Activated CD4-positive, CD25-positive, alpha-beta regulatory T cell treated with anti-CD3 and anti-CD28 coated beads, Interleukin-2, amount 50 U/mL, for 24 hours (primary cell): ENCODE measurements at places on chromosomes 5 and 9.

- no peak for ATAC-seq
Observed at GRCh38 chr9:33795819-33796218, 458 bp downstream of the PRSS3 start.

DNA sequence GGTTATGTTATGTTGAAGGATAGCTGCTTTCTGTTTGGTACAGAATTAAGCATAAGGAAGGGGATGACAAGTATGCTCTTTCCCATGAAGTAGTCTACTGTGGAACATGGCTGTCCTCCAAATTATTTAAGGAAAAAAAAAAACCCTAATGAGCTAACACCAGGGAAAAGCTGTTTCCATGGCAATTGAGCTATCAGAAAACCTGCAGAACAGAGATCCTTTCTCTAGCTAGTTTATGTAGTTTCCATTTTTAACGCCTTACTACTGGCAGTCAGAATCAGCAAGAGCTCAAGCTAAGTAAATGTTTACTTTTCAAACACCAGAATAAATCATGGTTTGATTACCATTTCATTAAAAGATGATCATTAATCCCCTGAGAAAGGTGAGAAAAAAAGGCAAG lies 287.4 kb upstream of the TARS1 start:
- ATAC-seq: no peak

- peak; percentile 55 for ATAC-seq
Observed at GRCh38 chr5:108728566-108729241, 19.0 kb upstream of the FER start.

DNA sequence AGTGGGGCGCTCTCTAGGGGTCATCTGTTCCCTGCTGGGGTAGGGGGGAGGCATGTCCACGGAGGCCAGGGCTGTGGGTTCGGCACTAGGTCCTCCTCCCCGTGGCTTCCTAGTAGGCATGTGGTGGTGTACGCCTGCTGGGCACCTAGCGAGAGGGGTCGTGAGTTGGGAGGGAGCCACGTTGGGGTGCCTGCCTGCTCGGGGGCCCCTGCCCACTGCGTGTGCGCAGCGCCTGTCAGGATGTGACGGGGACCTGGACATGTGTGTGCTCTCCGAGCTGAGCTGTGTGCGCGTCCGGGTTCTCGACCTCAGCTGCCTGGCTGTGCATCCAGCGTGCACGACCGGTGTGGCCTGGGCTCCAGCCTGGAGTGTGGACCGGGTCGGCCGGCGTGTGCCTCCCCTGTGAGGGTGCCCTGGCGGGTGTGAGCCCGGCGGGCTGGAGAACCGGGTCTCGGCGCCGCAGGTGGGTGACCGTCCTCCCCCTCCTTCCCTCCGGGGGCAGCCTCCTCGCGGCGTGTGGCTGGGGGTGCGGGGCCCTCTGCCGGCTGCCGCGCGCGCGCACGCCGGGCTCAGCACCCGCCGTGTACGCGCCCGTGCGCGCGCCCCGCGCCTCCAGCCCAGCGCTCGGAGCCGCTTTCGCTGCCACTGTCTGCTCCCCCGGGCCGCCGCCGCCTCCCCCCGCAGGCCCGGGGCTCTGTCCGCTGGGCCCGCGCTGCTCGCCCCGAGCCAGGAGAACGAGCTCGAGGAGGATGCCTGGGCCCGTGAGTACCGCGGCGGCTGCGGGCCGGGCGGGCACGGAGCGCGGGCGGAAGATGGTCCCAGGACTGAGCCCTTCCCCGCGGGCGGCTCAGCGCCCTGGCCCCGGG lies at the start of gene PRR7:
Gene PRR7, plus strand, starts transcription at position 615 of the 866 bp plus-strand sequence. CDS start 8,254 bp downstream, outside the sequence.
- ATAC-seq: peak; percentile 58

- ATAC-seq: no peak
Observed at GRCh38 chr9:130182381-130182909, 10.2 kb downstream of the NCS1 start.

DNA sequence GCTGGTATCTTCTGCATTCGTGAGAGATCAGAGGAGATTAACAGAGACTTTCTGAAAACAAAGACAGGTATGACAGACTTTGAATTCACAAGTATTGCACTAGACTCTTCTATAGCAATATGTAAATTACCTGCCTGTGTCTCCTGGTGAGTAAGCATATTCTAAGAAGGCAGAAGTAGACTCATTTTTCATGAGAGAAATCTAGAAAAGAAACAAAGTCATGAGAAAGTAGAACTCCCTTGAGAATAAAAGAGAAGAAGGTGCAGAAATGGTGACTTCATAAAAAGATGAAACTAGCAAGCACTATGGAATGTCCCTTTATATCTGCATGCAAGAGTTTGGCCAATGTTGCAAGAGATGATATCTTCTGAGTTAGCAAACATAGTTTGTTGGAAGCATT lies 419.8 kb downstream of the DMRT2 start:
- peak; percentile 51 for ATAC-seq

DNA sequence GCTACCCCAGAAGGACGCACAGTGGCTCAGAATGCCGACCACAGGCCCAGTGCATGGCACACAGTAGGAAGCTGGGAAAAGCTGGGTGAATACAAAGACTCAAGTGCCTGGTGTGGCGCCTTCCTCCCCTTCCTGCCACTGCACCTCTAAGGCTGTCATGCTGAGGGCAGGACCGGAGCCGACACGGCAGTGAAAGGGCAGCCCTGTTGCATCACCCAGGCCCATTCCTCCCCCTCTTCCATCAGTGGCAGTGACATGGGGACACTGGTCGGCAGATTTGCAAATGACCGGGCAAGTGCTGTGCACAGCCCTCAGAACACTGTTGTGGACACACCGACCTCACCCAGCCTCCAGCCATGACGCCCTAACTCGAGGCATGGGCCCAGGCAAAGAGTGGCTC lies 84.0 kb downstream of the STK10 start:
- ATAC-seq: no peak

GRCh38 chr5:148425808-148426207 lies 42.0 kb downstream of the FBXO38 start:
- no peak for ATAC-seq

DNA sequence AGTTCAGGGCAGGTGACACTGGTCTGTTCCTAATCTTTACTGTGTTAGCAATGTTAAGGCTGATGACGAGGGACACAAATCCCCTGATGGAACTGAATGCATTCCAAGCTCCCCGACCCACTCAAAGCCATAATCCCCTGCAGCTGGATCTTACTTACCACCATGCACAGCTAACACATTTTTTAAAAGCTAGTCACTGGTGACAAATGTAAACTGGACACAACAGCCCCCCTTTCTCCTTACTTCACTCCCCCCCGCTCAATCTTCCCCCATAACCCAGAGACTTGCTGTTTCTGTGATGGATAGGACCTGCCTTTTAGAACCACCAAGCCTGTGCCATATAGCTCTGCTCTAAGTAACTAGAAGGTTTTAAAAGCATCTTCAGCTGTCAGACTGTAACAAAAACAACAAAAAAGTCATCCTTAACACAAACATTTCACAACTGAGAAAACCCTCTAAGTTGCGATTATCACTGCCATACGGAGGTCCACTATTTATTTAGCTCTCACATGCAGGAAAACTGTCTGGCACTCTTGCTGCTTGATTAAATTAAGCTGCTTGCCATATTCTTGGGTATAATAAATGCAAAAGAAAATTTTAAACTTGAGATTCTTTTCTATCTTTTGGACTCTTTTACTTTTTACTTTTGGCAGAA lies 44.4 kb downstream of the BNC2 start:
- no peak for ATAC-seq

DNA sequence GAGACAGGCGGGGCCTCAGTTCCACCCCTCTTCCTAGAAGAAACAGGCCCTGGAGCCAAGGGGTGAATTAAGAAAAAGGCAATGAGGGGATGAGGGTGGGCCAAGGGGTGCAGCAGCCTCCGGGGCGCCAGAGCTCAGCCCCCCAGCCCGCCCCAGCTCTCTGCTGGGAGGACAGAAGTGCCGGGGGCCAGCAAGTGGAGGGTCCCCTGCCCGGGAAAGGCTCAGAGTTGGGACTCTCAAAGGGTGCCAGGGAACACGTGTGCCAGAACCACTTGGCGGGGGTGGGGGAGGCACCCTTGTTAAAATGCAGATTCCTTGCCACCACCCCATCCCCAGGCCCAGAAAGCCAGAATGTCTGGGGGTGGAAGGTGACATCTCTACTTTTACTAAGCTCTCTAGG lies 67.6 kb upstream of the BARHL1 start:
- no peak for ATAC-seq

DNA sequence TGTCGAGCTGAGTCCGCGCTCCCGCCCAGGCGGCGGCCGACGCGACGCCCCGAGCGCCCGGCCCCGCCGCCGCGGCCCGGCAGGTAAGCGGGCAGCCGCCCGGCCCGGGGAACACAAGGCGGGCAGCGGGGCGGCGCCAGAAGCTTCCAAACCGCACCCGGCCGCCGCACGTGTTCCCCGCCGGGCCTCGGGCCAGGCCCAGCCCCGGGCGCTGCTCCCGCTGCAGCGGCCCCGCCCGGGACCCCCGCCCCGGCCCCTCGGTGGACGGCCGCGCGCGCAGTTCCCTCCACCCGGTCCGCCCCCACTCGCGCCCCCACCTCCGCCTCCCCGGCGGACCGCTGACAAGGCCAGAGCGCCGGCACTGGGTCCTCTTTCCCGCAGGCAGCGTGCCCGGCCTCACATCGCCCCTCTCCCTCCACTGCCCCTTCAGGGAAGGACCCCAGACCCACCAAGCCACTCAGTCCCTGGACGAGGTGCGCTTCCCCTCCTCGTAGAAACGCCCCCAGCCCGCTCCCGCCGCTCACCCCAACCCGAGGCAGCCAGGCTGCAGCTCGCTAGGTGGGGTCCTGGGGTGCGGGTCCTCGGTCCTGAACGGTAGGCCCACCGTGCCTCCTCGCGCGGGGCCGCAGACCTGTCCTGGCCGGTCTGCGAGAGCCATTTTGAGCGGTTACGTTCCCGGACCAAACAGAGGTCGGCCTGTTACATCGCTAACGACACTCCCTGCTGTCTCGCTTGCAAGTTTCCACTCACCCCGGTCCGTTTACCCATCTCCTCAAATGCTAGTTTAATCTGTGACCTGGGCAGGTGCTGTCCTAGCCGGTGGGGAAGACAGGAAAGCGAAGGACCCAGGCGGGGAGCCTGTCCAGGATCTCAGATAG lies 475 bp downstream of the WDR5 start:
- peak; percentile 18 for ATAC-seq

GRCh38 chr5:177162379-177162778 lies 28.8 kb downstream of the NSD1 start:
- ATAC-seq: no peak

- ATAC-seq: no peak
Observed at GRCh38 chr5:9544502-9545135, 1.3 kb downstream of the SEMA5A start.

GRCh38 chr9:107890921-107891465 lies 401.4 kb upstream of the KLF4 start:
- no peak for ATAC-seq

GRCh38 chr5:172733974-172734346 lies 37.0 kb downstream of the DUSP1 start:
- no peak for ATAC-seq

DNA sequence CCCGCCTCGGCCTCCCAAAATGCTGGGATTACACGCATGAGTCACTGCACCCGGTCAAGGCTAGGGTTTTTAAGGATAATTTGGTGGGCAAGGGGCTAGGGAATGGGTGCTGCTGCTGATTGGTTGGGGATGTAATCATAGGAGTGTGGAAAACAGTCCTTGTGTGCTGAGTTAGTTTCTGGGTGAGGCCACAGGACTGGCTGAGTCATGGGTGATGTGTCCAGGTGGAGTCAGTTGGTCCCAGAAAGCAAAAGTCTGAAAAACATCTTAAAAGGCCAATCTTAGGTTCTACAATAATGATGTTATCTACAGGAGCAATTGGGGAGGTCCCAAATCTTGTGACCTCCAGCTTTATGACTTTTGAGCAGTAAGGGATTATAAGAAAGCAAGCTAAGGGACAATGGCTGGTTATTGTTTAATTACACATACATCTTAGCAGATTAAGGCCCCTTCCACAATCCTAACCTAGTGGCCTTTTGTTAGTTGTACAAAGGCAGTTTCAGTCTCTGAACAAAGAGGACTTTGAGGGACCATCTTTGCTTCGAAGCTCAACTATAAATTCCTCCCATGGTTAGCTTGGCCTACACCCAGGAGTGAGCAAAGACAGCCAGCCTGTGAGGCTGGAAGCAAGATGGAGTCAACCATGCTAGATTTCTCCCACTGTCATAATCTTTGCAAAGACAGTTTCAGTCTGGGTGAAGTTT lies 5.5 kb upstream of the AOPEP start:
- no peak for ATAC-seq

DNA sequence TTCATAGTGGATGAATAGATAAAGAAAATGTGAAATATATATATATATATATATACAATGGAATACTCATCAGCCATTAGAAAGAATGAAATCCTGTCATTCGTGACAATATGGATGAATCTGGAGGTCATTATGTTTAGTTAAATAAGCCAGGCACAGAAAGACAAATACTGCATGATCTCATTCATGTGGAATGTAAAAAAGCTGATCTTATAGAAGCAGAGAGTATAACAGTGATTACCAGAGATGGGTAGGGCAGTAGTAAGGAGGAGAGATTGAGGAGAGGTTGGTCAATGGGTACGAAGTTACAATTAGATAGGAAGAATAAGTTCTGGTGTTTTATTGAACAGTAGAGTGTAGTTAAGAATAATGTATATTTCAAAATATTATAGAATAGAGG lies 19.7 kb upstream of the PCDHAC2 start:
- ATAC-seq: no peak

DNA sequence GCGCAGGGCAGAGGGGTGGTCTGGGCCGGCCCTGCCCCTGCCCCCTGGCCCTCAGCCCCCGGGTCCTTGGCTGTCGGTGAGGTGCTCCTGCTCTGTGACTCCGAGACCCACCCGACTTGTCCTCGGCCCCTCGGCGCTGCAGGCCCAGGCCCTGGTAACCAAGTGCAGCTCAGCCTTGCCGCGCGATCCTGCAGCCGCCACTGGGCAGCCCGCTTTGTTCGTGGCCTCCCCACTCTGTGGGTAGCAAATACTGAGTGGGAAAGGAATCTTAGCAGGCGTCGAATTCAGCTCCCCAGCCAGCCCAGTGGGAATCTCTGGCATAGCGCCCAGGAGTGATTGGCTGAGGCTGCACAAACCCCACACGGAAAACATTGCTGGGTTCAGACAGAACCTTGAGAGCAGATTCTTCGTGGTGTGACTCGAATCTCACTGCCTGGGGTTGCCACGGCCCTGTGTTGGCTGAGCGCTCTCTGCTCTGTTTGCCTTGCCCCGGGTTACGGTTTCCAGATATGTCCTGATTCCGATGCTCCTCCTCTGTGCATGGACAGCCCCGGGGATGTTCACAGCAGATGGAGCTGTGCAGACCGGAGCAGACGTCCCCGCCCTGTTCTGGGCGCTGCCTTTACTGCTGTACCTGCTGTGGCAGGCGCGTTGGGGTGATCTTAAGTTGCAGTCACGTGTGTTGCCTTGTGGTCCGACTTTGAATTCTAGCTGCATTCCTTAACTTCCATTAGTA lies 13.4 kb upstream of the EXOC3 start:
- no peak for ATAC-seq
